ENCODE measurements at places on chromosomes 5 and 9. TPM values are rescaled to one million over a fixed set of nuclear protein-coding genes. Genes with fewer than 3 reads are reported as not detected.
A peak's percentile ranks its signal among the peaks of the same experiment; 100 is the strongest.

The IFNE gene
- not detected for total RNA-seq

The LRRC70 gene
- total RNA-seq: 1.0 TPM

The TMEM167A gene
- total RNA-seq: 53.9 TPM

The CYLC2 gene
- total RNA-seq: not detected

The EMB gene
- 15.4 TPM for total RNA-seq

The C1QTNF3 gene
- 0.60 TPM for total RNA-seq

The ENHO gene
- total RNA-seq: 0.51 TPM

The CDH12 gene
- not detected for total RNA-seq

The ADAMTS19 gene
- total RNA-seq: 0.95 TPM

The PDGFRB gene
- 57.2 TPM for total RNA-seq

DNA sequence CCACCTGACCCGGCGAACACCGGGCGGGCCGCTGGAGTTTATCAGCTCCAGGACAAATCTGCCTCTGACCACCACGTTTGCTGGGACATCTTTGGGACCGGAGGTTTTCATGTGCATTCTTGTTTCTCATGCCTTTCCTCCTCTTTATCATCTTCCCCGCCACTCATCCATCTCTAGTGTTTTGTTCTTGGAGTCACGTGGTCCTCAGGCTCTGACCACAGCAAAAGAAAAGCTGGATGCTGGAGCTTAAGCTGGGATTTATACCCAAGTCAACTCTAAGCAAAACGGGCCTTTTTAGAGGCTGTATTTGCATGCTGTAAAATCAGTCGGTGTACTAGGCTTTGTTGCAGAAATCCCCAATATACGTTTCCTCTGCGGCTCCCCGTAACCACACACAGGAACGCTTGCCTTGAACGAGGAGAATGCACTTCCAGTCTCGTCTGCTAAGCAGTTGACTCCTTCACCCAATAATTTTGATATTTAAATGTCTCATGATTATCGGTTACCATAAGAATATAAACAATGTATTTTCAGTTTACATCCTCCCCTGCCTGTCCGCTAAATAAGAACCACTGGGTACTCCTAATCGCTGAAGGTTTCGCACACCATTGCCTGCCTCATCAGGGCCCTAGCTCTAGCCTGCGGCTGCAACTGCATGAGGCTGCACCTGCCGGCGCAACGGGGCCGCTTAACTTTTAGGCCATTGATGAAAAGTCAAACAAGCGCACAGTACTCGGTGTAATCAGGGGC lies 560 bp upstream of the NDUFS6 start:
- DNase-seq: peak; percentile 62

GRCh38 chr9:37555786-37556185 lies 20.4 kb downstream of the FBXO10 start:
- no peak for DNase-seq

DNA sequence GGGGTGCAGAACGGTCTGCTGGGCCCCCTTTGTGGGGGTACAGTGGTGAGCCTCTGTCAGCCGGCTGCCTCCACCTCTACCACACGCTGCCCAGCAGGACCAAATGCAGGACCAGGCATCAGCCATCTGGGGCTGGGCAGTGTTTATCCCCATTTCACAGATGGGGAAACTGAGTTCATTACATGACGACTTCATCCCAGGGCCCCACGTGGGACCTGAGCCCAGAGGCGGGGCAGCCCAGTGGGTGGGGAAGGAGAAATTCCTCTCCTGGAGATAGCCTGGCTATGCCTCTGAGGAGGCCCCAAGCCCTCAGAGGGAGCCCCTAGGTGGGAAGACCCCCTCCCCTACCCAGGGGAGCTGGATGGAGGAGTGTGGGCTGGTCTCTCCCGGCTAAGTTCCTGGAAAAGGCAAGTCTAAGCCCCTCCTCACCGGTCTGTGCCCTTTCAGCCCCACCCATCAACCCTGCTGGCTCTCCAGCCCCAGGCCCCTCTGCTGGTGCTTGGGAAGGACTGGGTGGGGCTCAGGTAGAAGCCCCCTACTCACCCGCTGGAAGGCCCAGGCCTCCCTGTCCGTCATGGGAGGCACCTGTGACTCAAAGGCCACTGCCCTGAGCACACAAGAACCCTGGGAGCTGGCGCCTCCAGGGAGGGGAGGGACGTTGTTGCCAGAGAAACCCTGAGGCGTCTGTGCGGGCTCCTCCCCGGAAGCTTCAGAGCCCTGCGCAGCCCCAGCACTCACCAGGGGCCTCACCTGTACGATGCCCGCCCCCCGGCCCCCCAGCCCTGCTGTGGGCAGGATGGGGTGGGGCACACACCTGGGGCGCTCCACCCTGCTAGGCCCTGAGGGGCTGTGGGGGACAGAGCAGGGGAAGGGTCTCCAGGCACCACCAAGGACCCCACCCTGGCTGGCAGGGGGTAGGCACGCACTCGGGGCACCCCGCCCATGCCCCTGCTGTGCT lies 7.4 kb upstream of the CCDC187 start:
- DNase-seq: peak; percentile 60

GRCh38 chr9:105881654-105882349 lies 187.5 kb downstream of the TMEM38B start:
- no peak for DNase-seq

GRCh38 chr5:181204826-181205760 lies at the start of gene TRIM7:
Gene TRIM7 (minus strand): TSS chr5:181205196. CDS start chr5:181205110, 86 bp downstream.
- peak; percentile 86 for DNase-seq

GRCh38 chr9:117135501-117136098 lies 279.3 kb downstream of the ASTN2 start:
- no peak for DNase-seq

DNA sequence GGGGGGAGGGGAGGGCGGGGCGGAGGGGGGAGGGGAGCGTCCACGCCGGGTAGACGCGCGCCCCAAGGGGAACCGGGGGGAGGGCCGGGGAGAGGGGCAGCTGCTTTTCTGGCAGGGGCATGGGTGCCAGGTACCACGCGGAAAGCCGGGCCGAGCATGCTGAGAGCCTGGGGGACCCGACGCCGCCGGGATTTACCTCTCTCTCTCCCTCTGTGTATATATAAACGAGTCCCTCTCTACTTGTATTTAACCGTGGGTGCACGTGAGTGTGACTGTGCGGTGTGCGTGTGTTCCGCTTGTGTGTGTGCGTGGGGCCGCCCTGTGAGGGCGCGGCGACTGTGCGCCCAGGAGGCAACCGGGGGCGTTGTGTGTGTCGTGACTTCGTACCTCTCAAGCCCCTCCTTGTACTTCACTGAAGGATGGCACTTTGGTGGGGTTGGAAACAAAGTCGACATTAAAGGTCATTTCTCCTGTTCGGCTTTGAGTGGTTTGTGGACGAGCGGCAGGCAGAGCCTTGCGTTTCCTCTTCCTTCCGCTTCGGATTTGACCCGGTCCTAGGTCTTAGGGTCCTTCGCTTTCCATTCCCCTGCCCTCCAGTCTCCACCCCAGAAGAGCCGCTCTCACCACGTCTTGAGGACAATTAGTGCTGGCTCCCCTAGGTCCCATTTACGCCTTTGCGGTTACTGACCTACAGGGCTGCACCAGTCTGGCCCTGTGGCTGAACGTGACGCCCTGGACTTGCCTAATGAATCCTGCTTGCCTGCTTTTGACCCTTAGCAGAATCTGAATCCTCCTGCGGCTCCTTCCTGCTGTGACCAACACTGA lies 36.2 kb upstream of the TTC1 start:
- no peak for DNase-seq

DNA sequence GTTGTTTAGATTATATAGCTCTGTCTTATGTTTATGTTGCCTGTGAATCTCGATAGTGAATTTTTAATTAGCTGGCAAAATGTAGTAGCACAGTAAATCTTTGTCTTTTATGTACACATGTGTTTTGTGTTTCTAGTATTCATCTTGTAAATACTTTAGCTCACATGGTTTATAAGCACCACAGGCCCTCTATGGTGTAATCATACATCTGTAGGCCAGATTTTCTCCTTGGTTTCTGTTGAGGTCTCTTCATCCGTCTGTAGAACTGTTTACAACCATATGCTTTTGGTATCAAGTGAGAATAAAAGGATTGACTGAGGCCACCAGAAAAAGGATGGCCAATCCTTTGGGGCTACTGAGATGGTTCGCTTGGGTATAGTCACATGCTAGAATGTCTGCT lies 45.0 kb downstream of the PRR16 start:
- DNase-seq: no peak

DNA sequence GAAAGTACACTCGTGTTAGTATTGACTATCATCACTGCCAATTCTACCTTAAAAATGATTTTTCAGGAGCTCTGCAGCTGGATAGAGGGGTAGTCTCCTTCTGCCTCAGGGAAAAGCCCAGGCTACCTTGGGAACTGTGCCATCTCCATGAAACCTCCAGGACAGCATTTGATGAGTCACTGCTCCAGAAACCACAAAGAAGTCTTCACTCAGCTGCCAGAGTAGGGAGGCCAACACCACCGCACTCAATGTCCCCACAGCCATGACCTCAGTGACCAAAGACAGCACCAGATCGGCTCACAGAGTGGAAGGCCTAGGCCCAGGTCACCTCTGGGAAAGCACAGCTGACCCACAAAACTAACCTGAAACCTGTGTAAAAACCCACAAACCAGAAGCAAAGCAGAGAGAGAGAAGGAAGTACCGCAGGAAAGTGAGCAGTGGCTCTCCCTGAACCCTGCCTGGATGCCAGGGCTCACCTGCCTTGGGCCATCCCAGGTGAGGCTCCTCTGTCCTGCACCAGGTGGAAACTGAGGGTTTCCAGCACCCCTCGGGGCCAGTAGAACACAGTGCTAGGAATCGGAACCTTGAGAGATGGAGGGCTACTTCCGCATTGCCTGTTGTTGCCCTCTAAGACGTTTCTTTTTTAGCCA lies 30.0 kb downstream of the S1PR3 start:
- DNase-seq: no peak

DNA sequence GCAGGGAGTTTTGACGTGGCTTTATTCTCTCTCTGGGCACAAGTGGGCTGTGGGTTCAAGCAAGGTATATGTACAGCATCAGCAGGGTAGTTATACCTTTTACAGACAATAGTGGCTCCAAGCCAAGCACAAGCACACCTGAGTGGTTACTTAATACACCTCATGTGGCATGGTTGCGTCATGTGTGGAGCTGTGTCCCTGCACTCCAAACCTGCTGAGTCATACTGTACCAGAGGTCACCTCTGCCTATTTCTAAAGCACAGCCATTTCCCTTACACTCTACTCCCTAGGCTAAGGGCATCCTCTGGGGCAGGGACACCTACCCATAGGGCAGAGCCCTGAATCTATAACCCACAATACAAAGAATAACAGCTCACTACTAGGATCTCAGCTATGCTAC lies 147.3 kb downstream of the OSTF1 start:
- DNase-seq: no peak

DNA sequence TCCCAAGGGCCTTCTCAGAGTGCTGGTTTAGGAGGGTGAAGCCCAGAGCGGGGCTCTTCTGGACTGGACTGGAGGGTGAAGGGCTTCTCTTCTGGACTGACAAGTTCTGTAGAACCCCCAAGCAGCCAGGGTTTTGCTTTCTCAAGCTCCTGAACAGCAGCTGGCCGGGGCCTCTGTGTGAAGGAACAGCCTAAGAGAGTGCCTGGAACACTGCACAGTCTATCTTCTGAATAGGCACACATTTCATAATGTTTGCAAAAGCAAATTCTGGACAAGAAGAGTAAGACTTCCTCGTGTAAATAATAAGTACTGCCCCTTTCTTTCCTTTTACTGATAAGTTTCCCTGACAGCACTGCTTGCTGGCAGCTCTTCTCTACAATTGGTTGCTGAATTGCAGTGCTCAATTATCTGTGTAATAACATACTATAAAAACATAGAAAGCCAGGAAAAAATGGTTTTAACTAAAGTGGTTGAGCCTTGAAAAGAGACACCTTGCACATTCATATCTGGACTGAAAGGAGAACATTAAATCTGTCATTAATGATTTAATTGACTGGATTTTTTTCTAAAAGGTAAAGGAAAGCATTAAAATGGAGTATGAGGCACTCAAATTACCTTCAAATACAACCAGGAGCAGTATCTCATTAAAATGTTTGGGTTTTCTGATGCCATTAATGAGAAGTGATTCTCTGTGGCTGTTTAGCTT lies 20.5 kb downstream of the MAST4 start:
- DNase-seq: no peak

GRCh38 chr9:68496356-68496755 lies 44.3 kb downstream of the TMEM252 start:
- no peak for DNase-seq

- DNase-seq: no peak
Measured at GRCh38 chr5:138257583-138257982, 16.8 kb downstream of the GFRA3 start.

Data from Right ventricle myocardium inferior (tissue), 1 donor.